ENCODE measurements at places on chromosomes 16 and 17.

GRCh38 chr17:52035336-52035915, 123.1 kb downstream of the CA10 start:
- no peak for DNase-seq

GRCh38 chr17:58311429-58311894, 17.1 kb downstream of the TSPOAP1 start:
- DNase-seq, result no peak

DNA sequence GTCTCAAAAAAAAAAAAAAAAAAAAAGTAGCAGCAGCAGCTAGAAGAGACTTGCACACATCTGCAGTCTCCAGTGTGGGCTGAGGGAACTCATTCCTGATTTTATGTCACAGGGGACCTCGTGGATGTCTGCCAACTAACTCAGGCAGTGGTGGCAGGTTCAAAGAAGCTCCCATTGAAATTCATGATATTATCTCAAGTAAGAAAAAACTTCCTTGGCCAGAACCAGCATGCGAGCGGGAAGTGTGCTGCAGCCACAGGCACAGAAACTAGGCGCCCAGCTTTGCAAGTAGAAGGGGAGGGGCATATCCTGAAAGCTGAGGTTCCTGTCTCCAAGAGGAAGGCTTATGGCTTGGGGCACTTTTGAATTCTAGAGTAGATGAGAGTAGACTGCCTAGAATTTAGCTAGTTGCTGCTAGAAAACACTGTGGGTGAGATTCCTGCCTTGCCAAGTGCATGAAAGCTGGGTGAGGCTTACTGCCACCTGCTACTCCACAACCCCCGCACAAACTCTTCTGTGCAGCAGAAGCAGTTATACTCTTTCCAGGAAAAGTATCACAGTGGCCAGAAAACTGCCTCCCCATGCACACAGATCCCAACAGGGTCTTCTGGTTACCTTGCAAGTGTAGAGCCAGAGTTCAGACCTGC, 603.8 kb upstream of the CA10 start:
- no peak for DNase-seq

DNA sequence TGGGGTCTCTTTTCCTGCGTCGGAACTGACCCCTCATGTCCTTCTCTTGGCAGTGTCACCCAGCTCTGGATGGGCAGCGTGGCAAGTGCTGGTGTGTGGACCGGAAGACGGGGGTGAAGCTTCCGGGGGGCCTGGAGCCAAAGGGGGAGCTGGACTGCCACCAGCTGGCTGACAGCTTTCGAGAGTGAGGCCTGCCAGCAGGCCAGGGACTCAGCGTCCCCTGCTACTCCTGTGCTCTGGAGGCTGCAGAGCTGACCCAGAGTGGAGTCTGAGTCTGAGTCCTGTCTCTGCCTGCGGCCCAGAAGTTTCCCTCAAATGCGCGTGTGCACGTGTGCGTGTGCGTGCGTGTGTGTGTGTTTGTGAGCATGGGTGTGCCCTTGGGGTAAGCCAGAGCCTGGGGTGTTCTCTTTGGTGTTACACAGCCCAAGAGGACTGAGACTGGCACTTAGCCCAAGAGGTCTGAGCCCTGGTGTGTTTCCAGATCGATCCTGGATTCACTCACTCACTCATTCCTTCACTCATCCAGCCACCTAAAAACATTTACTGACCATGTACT, 13.2 kb downstream of the IGFBP4 start:
- no peak for DNase-seq

DNA sequence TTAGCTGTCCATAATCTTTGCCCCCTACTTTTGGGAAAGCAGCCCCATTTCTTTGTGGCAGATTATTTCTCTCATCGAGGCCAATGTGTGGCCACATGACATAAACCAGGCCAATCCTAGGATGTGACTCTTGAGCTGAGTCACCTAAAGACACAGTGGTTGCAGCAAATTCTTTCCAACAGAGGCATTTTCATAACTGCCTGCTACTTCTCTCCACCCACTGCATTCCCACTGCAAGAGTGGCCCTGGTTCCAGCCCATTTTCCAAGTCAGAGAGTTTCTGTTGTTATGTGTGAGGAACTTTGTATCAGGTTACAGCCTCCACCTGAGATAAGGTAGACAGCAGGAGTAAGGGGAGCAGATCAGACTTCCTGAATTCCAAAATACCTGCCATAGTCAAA, 195.2 kb downstream of the RGS9 start:
- no peak for DNase-seq

DNA sequence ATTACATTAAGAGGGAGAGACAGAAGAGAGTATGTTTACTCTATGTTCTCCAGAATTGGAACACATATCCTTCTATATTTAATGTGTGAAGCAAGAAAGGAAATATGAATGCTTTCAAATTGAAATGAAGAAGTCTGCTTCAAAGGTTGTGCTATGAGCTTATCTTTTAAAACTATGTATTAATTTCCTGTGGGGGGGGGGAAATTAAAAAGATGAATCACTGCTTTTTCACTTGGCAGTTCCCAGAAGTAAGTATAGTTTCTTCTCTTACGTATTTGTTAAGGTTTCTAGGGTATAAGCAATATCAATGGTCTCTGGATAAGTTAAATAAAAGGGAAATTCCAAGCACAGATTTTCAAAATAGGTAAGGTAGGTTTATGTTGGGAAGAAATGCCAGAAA, 7.0 kb downstream of the TERF2 start:
- no peak for DNase-seq

- peak; percentile 92 for DNase-seq
Measured at GRCh38 chr17:8965394-8966168, at the start of gene PIK3R5. Gene PIK3R5, minus strand, starts transcription at chr17:8965707. Its CDS starts 54,213 bp downstream, at chr17:8911494.

- DNase-seq, result no peak
Measured at GRCh38 chr16:6252541-6252940, 1080.1 kb upstream of the RBFOX1 start.

- DNase-seq, result no peak
Measured at GRCh38 chr17:62892061-62892675, 73.9 kb upstream of the TANC2 start.

GRCh38 chr17:39955726-39956225, 7.0 kb upstream of the GSDMA start:
- no peak for DNase-seq

DNA sequence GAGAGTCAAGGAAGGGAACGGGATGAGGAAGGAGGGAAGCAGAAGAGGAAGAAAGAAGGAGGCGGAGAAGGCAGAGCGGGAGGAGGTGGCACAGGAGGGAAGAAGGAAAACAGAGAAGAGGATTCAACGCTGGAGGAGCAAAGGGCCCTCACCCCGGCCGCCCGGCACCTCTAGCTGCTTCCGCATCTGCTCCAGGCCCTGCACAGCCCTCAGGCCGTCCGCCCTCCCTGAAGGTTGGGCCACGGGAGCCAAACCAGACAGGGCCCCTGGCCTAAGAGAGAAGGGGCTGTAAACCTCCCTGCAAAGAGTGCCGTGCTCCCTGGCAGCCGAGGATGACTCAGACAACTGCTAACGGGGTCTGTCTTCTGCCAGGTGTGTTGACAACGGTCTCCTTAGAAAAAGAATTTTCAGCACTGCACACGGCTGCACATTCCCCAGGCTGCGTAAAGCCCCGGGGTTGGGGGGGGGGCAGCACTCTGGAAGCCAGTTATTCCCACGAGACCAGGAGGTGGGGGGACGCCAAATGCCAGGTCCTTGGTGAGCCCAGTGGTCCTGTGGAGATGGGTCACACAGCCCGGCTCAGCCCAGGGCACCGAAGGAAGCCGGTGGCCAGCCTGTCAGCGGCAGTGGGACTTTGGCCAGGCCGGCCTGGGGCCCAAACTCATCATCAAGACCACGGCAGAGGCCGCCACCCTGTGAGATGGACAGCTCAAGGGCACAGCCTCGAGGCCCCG, 29.1 kb downstream of the MRM3 start:
- DNase-seq, result no peak

- DNase-seq, result peak; percentile 31
Measured at GRCh38 chr16:6643080-6643686, 689.5 kb upstream of the RBFOX1 start.

- DNase-seq, result no peak
Measured at GRCh38 chr16:20910781-20911321, 10.3 kb downstream of the LYRM1 start.

GRCh38 chr17:74924250-74924948, at the start of gene OTOP2:
Gene OTOP2, plus strand, starts transcription at chr17:74924273. Its CDS starts 360 bp downstream, at chr17:74924633.
- DNase-seq, result peak; percentile 43

DNA sequence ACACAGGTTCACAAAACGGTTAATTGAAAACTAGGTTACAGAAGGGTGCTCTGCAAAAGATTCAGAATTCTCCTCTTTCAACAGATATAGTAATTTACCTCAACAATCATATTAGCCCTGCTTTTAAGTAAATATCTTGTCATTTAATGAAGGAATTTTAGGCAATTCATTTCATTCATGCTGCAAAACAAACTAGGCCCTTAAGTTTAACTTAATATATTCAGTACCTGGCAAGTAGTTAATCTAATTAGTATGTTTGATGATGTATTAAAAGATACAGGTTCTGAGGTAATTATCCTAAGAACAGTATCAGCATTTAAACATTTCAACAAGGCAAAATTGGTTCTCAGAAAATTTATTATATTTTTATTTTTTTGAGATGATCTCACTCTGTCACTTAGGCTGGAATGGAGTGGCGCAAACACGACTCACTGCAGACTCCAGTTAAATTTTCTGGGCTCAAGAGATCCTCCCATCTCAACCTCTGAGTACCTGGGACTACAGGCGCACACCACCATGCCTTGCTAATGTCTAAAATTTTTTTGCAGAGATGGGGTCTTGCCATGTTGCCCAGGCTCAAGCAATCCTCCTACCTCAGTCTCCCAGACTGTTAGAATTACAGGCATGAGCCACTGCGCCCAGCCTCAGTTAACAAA, 44.9 kb downstream of the SMURF2 start:
- no peak for DNase-seq

- DNase-seq, result no peak
Measured at GRCh38 chr17:34781571-34782108, 179.6 kb downstream of the CCT6B start.

DNA sequence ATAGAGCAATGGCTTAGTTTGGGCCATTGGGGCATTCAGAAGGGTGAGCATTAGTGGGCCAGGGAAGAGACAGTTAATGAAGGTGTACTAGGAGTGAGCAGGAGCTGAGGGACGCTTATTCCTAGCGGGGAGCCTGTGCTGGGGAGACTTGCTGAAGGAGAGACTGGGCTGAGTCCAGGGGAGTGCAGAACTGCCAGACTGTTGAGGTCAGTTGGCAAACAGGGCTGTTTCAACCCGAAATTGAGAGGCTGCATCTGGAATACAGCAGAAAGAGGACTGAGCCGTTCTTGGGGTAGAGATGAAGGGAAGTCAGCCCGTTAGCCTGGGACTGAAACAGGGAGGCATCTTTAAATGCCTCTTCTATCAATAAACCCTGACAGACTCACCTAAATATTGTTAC, 33.2 kb downstream of the MAP2K6 start:
- no peak for DNase-seq

GRCh38 chr17:21072745-21073197, 30.0 kb upstream of the USP22 start:
- DNase-seq, result no peak

DNA sequence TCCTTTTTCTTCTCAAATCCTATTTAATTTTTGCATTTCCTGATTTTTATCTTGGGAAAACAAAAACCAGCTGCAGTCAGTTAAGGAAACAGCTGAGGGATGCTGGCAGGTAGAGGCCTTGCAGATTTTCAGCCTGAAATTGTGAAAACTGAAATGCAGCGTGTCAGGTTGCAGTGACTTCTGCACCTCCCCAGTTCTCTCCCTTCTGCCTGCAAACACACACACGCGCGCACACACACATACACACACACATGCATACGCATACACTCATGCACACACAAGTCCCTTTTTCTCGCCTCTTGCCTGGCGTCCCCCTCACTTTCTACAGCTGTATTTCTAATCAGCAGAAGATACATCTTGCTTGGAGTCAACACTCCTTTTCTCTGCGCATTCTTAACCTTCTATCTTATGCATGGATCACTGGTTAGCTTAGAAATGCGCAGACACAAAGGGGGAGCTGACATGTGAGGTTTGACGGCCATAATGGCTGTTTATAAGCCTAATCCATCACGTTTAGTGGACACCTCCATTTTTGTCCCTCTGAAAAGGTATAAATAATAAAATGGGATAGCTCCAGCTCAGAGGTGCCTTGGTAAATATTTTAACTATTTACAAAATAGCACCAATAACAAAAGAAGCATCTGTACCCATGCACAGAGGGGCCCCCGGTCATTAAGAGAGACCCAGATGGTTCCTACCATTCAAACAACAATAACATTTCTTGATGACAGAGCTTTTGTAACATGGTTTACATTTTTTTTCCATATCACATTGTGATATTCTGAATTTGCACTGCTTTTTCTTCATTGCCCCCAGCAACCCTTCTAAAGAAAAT, 392.1 kb upstream of the SALL1 start:
- DNase-seq, result no peak

GRCh38 chr17:83143817-83144231, 64.4 kb downstream of the METRNL start:
- DNase-seq, result no peak

DNA sequence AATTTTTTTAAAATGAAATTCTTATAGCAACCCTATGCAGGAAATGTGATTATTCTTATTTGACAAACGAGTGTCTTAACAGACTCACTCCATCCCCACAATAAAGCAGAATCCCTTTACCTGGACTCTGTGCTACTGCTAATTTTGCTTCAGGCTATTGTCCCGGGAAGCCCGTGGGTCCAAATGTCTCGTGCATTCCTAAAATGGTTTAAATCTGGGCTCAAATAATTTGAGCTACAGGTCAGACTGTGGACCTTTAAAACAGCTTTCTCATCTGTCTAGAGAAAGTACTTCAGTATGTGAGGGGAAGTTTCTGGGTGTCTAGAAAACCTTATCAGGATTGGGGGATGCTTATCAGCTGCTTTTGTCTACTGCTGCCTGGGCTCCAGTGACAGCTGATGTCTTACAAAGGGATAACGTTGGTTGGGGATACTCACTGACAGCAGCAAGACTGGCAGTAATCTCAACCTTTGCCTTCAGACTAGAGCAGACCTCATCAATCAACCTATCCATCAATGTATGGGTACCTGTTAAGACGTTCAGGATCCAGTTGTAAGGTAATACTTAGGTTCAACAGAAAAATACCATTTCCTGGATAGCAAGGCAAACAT, 197.9 kb upstream of the CDH11 start:
- DNase-seq, result no peak

DNA sequence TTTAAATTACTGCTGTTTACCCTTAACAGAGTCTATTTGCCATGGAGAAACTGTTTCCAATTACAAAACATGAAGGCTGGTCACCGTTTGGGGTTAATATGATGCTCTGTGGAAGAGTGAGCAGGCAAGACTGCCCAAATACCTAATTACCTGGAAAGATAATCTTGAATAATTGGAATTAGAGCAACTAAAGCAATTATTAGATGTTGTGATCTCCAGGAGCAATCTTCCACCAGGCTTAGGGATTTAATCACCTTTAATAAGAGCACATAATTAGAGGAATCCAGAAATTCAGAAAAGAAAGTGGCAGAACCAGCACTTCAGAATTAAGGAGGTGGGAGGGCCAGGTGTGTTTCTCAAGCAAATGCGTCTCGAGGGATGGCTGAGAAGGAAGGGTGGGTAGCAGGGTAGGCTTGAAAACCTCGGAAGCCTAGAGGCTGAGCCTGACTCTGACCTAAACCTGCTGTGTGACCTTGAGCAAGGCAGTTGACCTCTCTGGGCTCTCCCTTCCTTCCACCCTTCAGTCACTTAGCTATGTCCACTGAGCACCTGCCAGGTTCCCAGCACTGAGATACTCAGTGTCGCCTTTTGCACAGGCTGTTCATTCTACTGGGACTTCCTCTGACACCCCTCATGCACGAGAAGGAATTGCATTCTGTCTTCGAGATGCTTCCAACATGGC, 113.2 kb downstream of the GSG1L start:
- DNase-seq, result no peak

- no peak for DNase-seq
Measured at GRCh38 chr17:28575126-28575795, 1.4 kb downstream of the ALDOC start.

- DNase-seq, result no peak
Measured at GRCh38 chr16:50762241-50762640, 20.4 kb downstream of the CYLD start.

Measured in activated T-cell treated with anti-CD3 and anti-CD28 coated beads, Interleukin-2, amount 50 U/mL, for 24 hours (primary cell).